Osteocyte (in vitro differentiated cells): ENCODE measurements at places on chromosomes 12 and 14.

DNA sequence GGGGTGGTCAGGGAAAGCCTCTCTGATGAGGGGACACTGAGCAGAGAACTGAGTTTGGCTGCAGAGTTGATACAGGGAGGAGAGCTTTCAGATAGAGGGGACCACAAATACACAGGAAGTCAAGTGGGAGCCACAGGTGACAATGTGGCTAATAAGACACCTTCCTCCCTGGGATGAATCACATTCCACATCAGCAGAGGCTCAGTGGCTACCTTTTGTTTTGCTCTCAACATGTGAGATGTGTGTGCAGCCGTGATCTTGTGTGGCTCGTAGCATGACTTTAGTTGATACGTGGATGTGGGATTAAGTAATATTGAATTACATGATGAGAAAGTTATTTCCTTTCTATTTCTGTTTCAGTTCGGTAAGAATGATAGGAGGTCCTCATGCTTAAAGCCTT lies 7.5 kb downstream of the CRADD start:
- no peak for DNase-seq

GRCh38 chr14:54775486-54776140 lies 127.0 kb downstream of the GCH1 start:
- DNase-seq, result no peak

DNA sequence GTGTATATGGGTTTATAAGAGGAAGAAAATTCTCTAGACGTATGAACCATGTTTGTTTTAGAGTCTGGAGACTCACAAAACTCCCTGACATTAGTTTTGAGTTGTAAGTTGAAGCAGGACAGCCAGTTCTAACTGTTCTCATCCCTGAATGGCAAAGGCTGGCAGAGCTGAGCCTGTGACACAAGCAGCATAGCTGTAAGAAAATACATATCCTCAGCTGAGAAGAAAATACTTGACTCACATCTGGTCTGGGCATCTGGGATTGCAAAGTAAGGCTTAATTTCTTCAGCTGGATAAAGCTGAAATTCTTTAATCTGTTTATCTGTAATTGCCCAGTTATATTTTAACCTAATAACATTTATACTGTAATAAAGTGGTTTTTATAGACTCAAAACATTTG lies 156.3 kb downstream of the PELI2 start:
- DNase-seq, result no peak

- DNase-seq, result no peak
Measured at GRCh38 chr12:54998958-54999510, 14.5 kb upstream of the TESPA1 start.

- no peak for DNase-seq
Measured at GRCh38 chr14:51738754-51739153, 87.0 kb downstream of the FRMD6 start.

DNA sequence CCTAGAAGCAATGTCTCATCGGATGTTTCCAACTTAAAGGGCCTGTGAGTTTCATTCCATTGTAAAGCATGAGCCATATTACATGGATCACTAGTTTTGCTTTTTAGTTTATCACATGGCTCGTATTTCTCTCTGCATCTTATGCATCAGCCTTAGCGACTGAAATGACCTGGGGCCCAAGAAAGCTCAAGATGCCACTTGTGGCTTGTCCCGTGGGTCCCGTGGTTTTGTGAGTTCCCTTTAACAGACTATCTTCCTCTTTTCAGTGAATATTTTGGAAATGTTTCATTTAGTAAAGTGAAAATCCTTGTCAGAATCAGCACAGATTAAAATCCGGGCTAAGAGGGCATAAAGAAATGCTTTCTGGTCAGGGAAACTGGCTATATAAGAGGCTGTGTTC lies 86.2 kb upstream of the PPM1H start:
- no peak for DNase-seq

- DNase-seq, result no peak
Measured at GRCh38 chr12:7448099-7448498, 4.1 kb upstream of the CD163L1 start.

- no peak for DNase-seq
Measured at GRCh38 chr14:49940808-49941421, 48.0 kb downstream of the ARF6 start.

GRCh38 chr14:104877066-104877805 lies 12.2 kb downstream of the CEP170B start:
- no peak for DNase-seq

GRCh38 chr12:38124247-38125012 lies 192.1 kb upstream of the ALG10B start:
- no peak for DNase-seq

DNA sequence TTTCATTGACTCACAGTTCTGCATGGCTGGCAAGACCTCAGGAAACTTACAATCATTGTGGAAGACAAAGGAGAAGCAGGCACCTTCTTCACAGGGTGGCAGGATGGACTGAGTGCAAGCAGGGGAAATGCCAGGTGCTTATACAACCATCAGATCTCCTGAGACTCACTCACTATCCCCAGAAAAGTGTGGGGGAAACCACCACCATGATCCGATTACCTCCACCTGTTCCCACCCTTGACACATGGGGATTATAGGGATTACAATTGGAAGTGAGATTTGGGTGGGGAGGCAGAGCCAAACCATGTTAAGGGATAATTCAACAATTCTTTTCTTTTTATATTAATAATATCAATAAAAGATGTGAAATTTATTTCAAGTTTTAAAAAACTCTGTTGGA lies 34.1 kb downstream of the CNTN1 start:
- no peak for DNase-seq

- no peak for DNase-seq
Measured at GRCh38 chr12:53462935-53463334, 11.0 kb downstream of the PCBP2 start.

DNA sequence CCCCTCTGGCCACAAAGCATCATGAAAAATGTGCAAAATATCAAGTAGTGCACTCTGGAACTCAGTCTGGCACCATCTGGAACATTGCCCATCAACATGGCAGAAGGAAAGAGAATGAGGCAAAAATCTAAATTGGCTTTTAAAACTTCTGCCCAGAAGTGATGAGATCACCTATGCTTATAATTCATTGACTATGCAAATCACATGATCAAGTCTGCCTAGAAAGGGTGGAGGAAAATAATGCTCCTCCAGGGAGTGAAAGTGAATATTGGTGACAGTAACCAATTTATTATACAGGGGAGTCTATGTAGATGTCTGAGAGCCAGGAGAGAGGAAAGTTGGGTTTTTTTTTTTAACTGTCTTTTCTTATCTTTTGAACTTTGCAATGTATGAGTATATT lies 73.3 kb upstream of the HIF1A start:
- no peak for DNase-seq

GRCh38 chr14:64159588-64159987 lies 134.6 kb downstream of the ESR2 start:
- DNase-seq, result no peak

DNA sequence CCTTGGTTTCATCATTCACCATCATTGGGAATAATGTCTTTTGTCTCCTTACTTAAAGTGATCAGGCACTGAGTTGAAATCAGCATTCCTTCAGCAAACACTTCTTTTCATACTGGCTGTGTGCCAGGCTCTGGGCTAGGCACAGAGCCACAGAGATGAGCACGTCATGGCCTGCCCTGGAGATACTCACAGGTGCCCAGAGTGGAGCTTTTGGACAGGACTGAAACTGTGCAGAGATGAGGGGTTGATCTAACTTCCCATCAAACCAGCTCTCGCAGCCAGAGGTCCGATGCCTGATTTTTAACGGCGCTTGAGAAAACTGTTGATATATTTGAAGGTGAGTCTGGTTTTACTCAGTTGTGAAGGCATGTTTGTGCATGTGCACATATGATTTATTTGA lies 43.1 kb downstream of the CACNA1C start:
- no peak for DNase-seq

DNA sequence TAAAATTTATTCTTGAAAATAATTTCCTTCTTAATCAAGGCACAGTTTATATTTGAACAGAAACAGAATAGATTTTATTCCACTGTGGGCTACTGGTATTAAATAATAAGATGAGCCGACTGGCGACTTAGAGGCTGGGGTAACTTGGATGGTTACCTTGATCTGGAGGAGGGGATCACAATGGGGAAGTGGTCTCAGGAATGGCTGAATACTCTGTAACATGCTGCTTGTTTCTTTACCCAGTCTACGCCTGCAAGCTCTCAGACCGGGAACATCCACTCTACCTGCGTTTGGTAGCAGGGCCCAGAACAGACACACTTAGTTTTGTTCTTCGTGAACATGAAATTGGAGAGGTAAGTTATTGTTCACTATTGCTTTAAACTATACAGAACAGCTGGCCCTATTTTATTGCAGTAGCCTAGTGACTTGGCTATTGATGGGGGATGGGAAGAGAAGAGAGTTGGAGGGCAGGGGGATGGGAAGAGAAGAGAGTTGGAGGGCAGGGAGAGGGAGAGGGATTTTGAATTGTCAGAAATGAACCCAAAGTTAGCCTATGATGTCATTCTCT lies 67.9 kb downstream of the GNS start:
- DNase-seq, result no peak

DNA sequence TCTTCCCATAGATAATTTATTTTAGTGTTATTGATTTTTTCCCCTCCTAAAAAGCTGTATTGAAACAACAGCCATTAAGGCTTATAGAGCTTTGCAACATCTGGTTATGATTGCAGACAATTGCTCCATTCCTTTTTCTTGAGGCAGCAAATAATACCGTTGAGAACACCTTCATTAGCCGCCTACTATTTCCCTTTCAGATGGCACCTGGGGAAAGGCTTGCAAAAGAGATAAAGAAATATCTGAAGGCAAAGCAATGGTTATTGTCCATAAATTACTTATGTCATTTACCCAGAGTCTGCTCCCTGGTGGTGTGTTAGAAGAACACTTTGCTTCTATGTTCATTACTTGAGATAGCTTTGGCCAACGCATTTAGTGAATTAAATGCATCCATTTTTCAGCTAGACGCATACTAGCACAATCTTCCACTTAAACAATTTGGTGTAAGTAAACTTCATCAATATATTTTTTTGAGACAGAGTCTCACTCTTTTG lies 377.8 kb downstream of the KCNH5 start:
- DNase-seq, result no peak

DNA sequence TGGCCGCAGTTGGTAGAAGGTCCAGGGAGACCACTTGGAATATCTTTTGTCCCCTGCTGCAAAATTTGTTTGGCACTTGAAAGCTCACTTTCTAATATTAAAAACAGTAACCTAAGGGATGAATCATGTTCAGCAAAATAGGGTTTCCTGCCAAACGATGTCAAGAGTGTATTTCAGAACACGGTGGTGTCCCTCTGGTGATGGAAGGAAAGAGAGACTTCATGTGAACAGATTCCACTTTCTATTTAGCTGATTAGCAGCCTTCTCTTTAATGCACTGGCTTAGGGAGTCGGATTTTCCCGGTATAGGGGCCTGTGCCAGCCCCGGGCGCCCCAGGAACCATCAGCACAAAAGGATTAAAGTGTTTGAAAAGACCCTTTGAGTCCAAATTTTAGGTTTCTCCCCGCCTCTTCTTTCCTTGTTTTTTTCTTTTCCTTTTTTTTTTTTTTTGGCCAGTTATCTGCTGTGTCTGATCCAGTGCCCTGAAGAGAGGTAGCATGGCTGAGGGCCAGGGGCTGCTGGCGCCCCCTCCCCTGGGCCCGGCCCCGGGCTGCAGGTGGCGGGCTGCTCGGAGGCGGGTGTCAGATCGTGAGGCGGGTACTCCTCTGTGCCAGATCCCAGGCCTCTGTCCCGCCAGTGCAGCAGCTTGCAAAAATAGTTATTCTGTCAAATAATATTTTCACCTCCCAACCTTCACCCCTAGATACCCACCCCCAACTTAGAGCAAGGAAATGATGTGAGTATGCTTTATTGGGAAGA lies 88.3 kb downstream of the TESC start:
- DNase-seq, result no peak

- DNase-seq, result no peak
Measured at GRCh38 chr12:18339633-18340032, 78.3 kb downstream of the PIK3C2G start.

DNA sequence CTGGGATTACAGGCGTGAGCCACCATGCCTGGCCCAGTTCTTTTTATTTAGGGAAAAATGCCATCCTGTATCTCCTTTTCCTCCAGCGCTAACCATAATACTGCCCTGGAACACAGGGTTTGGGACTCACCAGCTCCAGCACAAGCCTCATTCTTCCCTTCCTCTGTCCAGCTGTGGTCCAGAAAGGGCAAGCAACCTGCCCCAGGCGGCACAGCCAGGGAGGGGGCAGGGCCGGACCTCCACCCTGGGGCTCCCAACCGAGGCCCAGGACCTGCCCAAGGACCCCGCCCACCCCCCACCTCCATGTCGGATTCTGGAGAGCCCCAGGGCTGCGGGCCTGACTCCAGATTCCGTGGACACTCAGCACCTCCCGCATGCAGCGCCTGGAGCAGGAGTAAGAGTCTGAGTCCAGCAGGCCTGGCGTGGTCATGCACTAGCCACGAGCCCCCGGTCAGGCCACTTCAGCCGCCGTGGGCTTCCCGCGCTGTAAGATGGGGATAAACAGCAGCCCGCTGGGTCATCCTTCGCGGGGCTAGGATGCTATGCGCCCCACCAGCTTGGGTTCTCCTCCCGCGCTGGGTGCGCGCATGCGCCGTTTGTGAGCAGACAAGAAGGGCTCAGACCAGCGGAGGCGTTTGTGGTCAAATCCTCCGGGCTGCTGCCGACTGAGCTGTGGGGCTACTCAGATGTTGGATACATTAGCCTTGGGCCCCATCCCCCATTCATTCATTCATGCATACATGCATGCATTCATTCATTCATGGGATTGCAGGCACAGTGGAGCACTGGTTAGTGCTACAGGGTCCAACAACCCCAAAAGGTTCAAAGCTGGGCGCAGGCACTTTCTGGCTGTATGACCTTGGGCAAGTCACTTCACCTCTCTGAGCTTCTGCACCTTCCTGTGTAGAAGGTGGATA lies 16.3 kb downstream of the TMEM119 start:
- DNase-seq, result no peak

DNA sequence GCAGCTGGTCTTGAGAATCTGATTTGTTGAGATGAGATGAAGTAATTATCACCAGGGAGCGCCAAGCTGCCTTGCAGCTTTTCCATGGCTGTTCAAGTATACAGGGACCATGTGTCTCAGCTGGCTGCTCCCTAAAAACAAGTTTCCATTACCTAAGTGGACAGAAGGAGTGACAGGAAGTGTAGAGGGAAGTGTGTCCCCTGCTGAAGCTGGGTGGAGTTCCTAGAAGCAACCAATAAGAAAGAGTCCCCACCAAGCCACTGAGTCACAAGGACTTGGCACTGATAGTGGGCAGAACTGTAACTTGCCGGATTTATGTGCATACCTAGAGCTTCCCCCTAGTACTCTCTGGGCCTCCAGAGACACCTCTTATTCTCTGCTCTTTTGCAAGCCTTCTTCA lies 1.5 kb upstream of the GPX2 start:
- DNase-seq, result no peak

DNA sequence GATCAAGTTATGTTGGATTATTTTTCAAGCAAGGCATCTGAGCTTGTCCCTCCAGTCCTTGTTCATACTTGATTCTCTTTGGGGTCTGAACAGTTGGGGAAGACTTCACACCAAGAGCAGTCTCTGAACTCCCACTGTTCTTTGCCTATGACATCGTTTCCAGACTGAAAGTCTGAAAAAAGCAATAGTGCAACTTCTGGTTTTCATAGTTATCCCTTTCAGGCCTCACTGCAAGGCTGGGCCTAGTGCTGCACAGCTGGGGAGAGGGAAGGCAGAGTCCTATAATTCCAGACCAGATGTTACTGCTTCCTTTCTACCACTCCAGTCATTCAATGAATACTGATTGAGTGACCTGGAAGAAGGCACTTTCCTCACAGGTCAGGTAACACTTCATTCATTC lies 187.1 kb upstream of the CCND2 start:
- no peak for DNase-seq
